ENCODE measurements at places on chromosomes 7 and 10.

GRCh38 chr7:2968616-2969397 is 74.9 kb downstream of the CARD11 start:
- DNase-seq: no peak

DNA sequence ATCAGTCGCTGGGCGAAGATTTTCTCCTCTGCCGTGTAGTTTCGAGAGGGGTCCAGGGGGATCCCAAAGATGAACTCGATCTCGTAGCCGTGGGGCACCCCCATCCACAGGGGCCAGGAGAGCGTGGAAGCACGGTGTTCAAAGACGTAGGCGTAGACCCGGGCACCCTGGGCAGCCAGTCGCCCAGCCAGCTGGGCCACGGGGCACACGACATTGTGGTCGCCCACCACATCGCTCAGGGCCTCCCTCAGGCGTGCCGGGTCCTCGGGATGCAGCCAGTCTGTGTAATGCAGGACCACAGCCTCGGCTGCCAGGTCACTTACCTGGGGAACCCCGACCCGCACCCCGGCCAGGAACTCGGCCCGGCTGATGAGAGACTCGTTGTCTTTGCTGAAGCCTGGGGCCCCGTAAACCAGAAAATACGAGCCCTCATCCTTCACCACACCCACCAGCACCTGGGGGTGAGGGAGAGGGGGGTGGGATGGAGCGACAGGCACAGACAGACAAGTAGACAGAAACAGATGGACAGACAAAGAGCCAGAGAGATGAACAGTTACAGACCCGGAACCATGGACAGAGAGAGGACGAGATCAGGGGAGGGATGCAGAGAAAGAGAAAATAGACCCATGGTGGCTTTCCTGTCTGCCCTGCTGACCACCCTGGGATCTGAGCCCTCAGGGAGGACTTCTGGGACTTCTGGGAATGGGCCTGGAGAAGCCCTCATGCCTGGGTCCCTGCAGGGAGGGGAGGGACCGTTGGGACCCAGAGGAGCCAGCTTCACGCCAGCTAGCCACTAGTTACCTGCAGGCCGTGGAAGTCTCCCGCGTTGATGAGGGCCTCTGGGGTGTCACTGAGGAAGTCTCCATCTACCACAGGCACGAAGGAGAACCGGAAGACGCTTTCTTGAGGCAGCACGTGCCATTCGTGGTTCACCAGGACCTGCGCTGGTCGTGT is 3.0 kb downstream of the ACHE start:
- DNase-seq: no peak

GRCh38 chr10:653991-654646 is 35.3 kb downstream of the DIP2C start:
- no peak for DNase-seq

DNA sequence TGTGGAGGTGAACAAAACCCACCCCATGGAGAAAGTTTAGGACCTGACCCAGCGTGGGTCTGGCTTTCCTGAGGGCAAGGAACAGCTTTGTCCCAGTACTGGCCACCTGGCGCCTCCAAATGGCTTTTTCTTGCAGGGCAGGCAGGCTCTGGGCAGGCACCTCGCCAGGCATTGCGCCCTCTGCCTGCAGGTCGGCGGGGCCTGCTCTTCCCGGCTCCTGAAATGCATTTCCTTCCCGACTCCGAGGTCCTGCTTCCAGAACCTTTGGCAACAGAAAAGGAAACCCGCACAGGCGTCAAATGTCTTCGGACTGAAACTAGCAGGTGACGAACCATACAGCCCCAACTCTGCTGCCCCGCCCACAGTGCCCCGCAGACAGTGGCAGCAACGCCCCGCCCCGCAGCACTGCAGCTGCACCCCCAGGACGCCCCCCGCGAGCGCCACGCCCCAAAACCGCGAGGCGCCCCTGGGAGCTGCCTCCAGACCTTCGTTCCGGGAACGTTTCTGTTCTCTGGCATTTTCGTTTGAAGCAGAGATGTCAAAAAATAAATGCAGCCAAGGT is 65.5 kb downstream of the C10orf143 start:
- no peak for DNase-seq

DNA sequence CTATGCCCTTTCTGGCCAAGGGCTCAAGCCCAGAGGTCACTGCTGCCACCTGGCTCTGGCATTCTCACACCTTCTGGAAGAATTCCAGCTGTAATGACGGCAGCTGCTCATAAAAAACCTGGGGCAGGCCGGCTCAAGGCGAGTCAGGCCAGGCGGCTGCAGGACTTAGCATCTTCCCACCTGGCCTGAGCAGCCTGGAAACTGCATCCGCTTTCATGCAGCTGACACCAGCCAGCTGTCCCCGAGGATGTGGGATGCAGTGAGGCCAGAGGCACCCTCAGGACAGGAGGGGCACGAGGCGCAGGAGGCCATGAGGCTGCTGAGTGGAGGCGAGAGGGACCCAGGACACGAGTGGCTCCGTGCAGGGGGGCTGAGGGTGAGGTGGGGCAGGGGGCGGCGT is 47.5 kb upstream of the ADGRA1 start:
- no peak for DNase-seq

DNA sequence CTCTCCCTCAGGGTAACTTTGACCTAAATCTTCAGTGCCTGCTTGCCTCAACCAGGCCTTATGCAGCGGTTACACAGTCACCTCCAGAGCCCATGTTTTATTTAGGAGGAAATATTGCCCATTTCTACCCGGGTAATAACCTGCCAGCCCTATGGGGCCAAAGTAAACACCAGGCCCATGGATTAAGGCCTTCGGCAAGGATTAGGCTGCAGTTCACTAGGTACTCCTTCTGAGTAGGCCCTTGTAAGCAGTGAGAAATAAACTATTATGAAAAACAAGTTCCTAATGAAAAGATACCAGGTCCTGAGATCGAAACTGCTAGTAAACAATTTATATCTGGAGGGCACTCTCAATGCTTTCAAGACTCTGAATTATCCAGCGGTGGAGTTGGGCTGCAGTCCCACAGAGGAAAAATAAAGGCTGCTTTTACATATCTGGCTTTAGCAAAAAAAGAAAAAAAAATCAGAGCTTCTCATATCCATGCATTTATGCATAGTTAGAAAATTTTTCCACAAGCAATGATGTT is 3.7 kb upstream of the HOXA10 start:
- peak; percentile 48 for DNase-seq

- no peak for DNase-seq
Measured at GRCh38 chr7:4383584-4383983, 298.5 kb upstream of the FOXK1 start.

DNA sequence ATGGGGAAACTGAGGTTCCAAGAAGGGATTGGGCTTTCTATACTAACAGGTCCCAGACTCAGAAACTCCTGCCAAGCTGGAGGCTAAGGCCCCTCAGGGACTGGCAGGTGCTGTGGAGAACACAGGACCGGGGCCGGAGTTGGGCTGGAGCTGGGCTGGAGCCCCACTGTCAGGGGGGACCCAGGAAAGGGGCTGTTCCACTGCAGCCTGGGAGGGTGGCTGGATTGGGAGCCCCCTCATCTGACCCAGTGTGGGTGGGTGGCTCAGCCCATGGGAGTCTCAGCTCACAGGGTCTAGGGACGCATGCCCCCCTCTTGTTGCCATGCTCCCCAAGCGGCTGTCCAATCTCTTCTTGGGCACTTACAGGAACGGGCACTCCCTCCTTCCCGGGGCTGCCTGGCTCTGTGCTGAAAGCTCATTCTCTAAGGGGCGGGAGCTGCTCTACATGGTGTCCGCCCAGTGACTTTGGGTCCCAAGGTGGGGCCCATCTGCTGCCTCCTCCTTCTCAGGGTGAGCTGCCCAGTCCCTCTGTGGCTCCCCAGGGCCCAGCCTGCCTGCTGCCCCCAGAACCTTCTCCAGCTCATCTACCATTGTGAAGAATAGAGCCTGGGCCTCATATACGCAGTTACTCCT is 126.5 kb downstream of the MYL10 start:
- peak; percentile 27 for DNase-seq

- no peak for DNase-seq
Measured at GRCh38 chr7:67392596-67393438, 396.2 kb downstream of the TYW1 start.

- no peak for DNase-seq
Measured at GRCh38 chr10:35712486-35712885, 70.4 kb upstream of the FZD8 start.

- DNase-seq: no peak
Measured at GRCh38 chr7:93751421-93751820, 139.1 kb downstream of the TFPI2 start.

DNA sequence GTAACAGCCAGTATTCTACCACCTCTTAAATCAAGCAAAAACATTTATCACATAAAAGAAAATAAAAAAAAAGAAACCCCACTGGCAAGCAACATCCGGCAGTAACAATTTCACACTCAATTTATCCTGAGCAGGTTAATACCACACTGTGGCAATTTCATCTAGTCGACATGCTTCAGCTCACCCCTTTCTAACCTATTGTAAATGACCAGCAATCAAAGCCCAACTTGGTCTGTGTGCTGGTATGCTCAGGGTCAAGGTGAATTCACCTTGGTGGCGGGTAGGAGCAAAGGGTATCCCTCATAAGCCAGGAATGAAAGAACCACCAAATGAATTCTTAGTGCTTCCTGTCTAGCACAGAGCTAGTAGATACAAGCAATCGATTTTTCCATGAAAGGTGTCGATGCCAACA is 109.1 kb upstream of the AFAP1L2 start:
- no peak for DNase-seq

DNA sequence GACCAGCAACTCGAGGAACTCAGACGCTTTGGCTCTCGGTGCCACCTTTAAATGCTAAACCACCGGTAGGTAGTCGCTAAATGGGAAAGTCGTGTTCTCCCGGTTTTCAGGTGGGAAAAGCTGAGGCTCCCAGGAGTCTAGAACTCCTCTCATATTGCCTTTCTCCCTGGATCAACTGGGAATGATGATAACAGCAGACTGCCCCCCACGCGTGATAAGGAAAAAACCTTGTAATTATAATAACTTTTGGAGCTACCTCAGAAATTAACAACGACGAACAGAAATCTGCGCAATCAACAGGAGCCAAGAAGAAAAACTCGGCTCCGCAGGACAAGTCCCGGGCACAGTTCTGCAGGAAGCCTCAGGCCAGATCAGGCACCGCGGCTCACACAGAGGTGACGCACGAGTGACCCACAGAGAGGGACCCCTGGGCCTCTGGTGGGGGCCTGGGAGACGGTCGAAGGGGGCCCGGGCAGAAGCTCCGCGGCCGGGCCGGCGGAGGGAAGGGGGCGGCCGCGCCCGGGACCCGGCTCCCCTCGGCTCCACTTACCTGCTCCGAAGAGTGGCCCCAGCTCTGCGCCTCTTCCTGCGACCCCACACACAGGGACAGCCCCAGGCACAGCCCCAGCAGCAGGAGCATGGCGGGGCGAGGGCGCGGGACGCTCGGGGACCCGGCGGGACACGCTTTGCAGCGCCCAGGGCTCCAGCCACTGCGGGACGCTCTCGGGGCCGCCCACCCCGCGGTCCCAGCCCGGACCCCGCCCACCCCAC is at the start of gene ITIH5:
TSS of gene ITIH5 (minus strand) at position 714 of the 771 bp plus-strand sequence. CDS start at position 640, 74 bp downstream.
- no peak for DNase-seq

GRCh38 chr7:50531401-50531911 is 33.7 kb downstream of the DDC start:
- DNase-seq: no peak

- DNase-seq: no peak
Measured at GRCh38 chr10:42428534-42428933, 209.8 kb downstream of the ZNF33B start.

GRCh38 chr10:67875340-67876238 is 8.9 kb upstream of the SIRT1 start:
- no peak for DNase-seq

- no peak for DNase-seq
Measured at GRCh38 chr7:91771394-91771793, 109.1 kb downstream of the MTERF1 start.

- no peak for DNase-seq
Measured at GRCh38 chr10:28728366-28728765, 51.0 kb downstream of the BAMBI start.

GRCh38 chr10:7896297-7896696 is 78.0 kb downstream of the TAF3 start:
- DNase-seq: no peak

GRCh38 chr10:122494173-122494820 is 32.9 kb downstream of the HTRA1 start:
- DNase-seq: no peak

DNA sequence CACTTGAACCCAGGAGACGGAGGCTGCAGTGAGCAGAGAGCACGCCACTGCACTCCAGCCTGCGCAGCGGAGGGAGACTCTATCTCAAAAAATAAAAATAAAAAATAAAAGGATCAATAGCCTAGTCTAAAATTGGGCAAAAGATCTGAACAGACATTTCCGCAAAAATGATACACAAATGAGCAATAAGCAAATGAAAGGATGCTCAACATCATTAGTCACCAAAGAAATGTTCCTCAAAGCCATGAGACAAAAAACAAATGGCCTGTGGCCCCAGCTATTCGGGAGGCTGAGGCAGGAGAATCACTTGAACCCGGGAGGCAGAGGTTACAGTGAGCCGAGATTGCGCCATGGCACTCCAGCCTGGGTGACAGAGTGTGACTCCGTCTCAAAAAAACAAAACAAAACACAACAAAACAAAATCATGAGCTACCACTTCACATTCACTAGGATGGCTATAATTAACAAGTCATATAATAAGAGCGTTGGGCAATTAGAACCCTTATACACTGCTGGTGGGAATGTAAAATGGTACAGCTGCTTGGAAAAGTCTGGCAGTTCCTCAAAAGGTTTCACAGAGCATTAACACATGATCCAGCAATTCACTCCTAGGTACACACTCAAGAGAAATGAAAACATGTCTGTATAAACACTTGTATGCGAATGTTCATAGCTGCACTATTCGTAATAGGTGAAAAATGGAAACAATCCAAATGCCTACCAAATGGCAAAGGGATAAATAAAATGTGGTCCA is 3.1 kb downstream of the DAGLB start:
- DNase-seq: no peak

GRCh38 chr7:35482231-35482630 is 212.7 kb downstream of the HERPUD2 start:
- DNase-seq: no peak

- no peak for DNase-seq
Measured at GRCh38 chr10:123119081-123119480, 16.7 kb upstream of the HMX3 start.

GRCh38 chr7:151439855-151440798 is at the start of gene CRYGN:
TSS of gene CRYGN (minus strand) at chr7:151440141. CDS start at chr7:151439917, 224 bp downstream.
- DNase-seq: no peak

GRCh38 chr7:26153241-26153822 is 1.3 kb downstream of the NFE2L3 start:
- DNase-seq: no peak

GRCh38 chr7:84452618-84453017 is 258.0 kb upstream of the SEMA3A start:
- no peak for DNase-seq

GRCh38 chr7:113246738-113247137 is 128.4 kb upstream of the SMIM30 start:
- DNase-seq: no peak

Data from right forelimb (tissue), 1 donor.